Stimulated activated CD4-positive, alpha-beta T cell treated with anti-CD3 and anti-CD28 coated beads, Interleukin-4, amount 100 ng/mL, for 48 hours (primary cell): ENCODE measurements at places on chromosomes 5 and 9.

GRCh38 chr5:127609011-127609410 is 39.9 kb upstream of the CTXN3 start:
- no peak for DNase-seq

GRCh38 chr5:218457-219291 is 554 bp downstream of the SDHA start:
- DNase-seq: peak; percentile 13

GRCh38 chr9:80447876-80448275 is 876.1 kb downstream of the TLE4 start:
- DNase-seq: no peak

GRCh38 chr9:123928533-123929176 is 1.3 kb downstream of the DENND1A start:
- no peak for DNase-seq

DNA sequence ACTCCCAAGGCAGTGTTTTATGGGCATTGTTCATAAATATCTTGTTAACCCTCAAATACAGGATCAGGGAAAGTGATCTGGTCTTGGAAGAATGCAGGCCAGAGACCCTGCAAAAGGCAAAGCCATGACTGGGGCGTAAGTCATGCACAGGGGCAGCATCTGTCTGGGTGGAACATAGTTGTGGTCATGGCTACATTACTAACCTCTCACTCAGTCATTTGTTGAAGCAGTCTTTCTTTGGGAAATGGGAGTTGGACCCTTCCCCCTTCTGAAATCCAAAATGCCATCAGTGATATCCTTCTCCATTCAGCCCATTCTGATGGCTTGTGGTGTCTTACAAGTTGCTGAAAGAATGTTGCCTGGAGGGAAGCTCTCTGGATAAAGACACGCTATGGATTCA is 68.1 kb downstream of the GDNF start:
- DNase-seq: no peak

DNA sequence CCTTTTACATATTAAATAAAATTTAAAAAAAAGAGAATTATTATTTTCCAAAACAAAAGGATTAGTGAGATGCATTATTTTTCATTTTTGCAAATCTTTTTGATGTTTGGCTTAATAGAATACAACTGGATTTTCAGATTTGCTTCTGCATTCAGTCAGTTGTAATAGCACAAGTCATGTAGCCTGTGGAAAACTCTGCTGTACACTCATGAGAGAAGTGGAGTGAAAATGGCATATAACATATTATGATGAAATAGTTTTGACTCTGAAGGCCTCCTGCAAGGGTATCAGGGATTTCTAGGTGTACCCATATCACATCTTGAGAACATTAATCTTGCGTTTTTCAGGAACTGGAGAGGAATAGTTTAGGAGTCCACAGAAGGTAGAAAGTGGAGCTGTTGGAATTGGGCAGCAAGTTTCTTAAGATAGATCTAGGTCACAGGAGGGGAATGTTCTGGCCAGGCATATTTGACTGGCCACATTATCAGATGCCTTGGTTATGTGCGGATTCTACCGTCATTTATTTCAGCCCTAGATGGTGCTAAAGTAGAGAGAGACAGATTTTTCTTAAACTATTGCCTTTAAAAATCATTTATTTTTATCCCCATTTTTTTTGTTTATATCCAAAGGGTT is 16.4 kb downstream of the LNPEP start:
- DNase-seq: no peak
